Fibroblast of skin of back (primary cell): ENCODE measurements at places on chromosomes 2 and 18.

- no peak for DNase-seq
Measured at GRCh38 chr2:226898897-226899296, 63.0 kb downstream of the RHBDD1 start.

GRCh38 chr2:23901966-23902846 is 24.7 kb downstream of the ATAD2B start:
- no peak for DNase-seq

DNA sequence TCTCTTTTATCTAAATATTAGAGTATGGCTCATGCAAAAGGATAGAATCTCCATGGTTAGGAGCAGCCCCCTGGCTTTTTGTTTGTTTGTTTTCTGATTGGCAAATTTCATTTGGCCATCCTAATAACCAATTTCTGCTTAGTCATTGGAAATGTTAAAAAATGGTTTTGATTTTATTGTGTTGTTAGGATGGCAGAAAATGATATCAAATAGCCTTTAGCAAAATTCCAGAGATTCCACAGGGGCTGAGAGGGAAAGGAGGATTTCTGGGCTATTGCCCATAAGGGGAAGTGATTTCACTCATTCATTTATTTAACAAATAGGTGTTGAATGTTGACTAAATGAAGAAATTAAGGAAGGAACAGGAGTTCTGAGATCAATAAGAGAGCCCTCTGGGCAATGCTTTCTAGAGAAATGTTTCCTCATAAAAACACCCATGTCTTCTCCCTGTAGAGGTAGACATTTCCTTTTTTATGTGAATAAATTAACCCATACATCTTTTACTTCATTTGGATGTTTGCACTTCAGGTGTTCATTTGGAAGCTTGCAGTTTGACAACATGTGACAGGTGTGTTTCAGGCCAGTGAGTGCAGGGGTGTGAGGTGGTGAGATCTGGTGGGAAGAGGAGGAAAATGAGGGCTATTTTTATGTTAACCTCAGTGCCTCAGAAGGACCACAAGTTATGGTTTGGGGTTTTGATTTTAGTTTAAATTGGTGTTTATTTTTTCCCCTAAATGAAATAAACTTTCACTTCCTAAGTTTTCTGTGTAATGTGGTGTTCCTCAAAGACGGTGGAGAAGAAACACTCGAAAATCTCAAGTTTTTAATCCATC is 61.7 kb upstream of the EPC2 start:
- peak; percentile 38 for DNase-seq

GRCh38 chr18:14908541-14908940 is 160.6 kb downstream of the ANKRD30B start:
- DNase-seq: no peak

- DNase-seq: peak; percentile 75
Measured at GRCh38 chr2:226211439-226211838, 588.2 kb downstream of the IRS1 start.

- DNase-seq: peak; percentile 31
Measured at GRCh38 chr2:99420751-99421299, 69.0 kb downstream of the REV1 start.

- no peak for DNase-seq
Measured at GRCh38 chr2:197134206-197134605, 176.4 kb downstream of the ANKRD44 start.

GRCh38 chr2:218432676-218433365 is 13.9 kb downstream of the VIL1 start:
- no peak for DNase-seq

- DNase-seq: no peak
Measured at GRCh38 chr2:29061176-29061575, 13.1 kb downstream of the PCARE start.

- DNase-seq: no peak
Measured at GRCh38 chr2:31191931-31192330, 25.4 kb downstream of the CAPN14 start.

DNA sequence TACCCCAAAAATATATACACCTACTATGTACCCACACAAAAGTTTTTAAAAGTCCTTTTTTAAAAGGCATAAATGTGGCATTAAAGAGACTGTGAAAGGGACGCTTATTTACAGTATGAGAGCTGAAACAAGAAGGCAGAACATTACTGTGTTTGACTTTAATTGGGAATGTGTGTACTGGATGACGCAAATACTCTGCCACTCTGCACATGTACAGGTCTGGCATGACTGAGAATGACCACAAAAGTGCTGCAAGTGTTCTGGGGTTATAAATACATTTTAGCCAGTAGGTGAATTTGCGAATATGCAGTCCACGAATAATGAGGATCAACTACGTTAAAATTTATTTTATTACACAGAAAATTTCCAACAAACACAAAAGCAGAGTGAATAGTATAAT is 11.4 kb downstream of the DARS1 start:
- DNase-seq: no peak

GRCh38 chr18:61820882-61821281 is 71.9 kb downstream of the RNF152 start:
- no peak for DNase-seq

GRCh38 chr2:109130723-109130995 is 1.7 kb downstream of the SH3RF3 start:
- DNase-seq: no peak

- DNase-seq: no peak
Measured at GRCh38 chr2:11533278-11534070, at the start of gene GREB1. GREB1 (plus strand) TSS chr2:11534045; CDS start chr2:11556615, 22,570 bp downstream.

DNA sequence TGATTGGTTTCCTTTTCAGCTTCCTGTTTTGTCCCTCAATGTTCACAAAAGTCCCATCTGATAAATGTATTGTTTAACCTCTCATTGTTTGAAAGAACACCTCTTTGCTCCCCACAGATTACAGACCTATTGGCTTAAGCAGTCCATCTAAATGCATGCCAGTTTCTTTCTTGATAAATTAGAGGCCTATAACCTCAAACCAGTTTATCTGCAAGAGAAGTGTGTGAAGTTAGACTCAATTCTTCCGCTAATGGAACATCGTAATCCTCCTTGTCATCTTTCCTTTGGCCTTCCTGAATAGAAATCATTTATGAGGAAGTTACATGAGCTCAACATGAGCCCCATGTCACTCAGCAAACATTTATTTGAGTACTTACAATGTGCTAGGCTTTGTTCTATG is 74.0 kb downstream of the FRZB start:
- no peak for DNase-seq

DNA sequence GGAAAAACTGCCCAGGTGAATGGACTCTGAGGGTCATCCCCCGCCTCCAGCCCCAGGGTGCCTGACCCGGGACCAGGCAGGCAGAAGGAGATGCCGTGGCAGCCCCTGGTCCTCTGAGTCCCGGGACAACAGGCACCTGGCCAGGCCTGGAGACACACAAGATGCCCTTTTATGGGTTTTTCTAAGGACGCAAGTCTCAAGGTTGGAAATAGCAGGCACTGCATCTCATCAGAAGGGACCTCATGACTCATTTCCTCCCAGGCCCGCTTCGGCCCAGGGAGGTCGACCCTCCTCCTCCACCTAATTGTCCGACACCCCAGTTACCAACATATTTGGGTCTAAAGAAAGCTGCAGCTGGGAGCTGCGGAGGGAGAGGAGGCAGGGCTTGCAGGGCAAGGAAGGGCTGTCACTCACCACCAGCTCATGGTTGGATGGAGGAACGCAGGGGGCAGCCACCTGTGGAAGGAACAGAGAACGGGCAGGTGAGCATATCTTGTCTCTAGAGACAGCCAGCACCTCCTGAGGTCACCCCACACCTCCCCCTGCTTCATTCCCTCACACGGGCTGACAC is 82.9 kb downstream of the TNS1 start:
- peak; percentile 98 for DNase-seq

DNA sequence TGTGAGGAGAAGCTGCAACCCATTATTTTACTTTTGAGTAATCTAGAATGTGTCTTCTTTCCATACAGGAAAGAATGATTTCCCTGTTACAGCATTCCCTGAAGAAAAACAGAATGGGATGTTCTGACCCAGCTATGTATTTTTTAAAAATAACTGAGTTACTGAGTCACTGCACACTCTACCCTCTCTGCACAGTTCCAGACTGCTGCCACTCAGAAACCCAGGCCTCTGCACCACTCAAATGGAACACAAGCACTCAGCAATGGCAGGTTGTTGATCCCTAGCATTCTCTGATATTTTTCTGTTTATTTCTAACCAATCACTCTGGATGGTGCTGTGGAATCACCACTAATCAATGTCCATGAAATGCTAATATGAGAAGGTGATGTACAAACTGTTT is 1300.0 kb upstream of the FAM98A start:
- peak; percentile 25 for DNase-seq

DNA sequence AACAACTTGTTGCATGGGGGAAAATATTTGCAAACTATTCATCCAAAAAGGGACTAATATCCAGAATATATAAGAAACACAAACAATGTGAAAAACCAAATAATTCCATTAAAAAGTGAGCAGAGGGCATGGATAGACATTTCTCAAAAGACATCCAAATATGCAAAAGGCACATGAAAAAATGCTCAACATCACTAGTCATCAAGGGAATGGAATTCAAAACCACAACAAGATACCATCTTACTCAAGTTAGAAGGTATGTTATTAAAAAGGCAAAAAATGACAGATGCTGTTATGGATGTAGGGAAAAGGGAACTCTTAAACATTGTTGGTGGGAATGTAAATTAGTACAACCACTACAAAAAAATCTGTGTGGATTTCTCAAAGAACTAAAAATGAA is 396.5 kb downstream of the CCDC85A start:
- peak; percentile 91 for DNase-seq

GRCh38 chr2:127219171-127220070 is 678 bp downstream of the CYP27C1 start:
- peak; percentile 30 for DNase-seq

GRCh38 chr2:121173112-121173511 is 111.9 kb downstream of the TFCP2L1 start:
- no peak for DNase-seq

- DNase-seq: no peak
Measured at GRCh38 chr2:238501311-238501710, 74.6 kb downstream of the ASB1 start.

- DNase-seq: peak; percentile 61
Measured at GRCh38 chr18:3910512-3910911, 460.5 kb downstream of the TGIF1 start.

GRCh38 chr2:99822474-99823207 is 319.7 kb downstream of the AFF3 start:
- DNase-seq: peak; percentile 57

- no peak for DNase-seq
Measured at GRCh38 chr2:100584816-100585215, 22.0 kb downstream of the PDCL3 start.

DNA sequence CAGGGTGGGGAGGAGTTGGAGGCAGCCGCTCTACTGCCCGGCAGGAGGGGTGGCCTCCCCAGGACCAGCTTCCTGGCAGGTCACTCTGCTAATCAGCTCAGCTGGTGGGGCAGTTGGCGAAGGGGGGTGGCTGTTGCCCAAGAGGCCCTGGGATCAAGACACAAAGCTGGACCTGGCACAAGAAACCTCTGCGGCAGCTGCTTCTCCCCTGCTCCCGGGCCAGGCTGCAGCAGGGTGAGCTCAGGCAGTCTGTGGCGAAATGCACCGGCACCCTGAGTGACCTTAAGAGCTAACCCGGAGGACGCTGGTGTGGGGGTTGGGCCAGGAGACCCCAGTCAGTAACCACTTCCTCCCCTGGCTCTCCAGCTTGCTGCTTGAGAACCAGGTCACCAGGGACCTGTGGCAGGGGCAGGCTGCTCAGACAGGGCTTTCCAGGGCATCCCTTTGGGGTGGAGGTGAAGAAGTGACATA is 31.1 kb downstream of the TOGARAM2 start:
- DNase-seq: no peak
